Amygdala (tissue), 56 donors: ENCODE measurements at places on chromosomes 6 and 20.

DNA sequence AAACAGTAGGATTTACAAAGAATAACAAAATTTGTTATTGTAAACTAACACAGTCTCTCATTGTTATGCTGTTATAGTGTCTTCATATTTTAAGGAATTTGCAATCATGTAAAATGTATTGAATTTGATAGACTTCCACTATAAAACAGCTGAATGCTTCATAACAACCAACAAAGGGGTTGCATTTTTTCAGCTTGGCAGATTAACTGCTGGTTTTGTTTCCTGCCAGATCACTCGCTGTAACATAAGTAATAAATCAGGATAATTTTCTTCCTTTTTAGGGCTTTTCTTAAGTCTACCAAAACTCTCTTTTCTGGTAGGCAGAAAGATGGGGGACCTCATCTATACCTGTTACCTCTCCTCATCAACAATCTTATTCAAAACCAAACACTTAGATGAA lies 169.8 kb downstream of the SAMD5 start:
- no peak for DNase-seq

GRCh38 chr20:36591854-36592641 lies 13.5 kb upstream of the RAB5IF start:
- DNase-seq = no peak

DNA sequence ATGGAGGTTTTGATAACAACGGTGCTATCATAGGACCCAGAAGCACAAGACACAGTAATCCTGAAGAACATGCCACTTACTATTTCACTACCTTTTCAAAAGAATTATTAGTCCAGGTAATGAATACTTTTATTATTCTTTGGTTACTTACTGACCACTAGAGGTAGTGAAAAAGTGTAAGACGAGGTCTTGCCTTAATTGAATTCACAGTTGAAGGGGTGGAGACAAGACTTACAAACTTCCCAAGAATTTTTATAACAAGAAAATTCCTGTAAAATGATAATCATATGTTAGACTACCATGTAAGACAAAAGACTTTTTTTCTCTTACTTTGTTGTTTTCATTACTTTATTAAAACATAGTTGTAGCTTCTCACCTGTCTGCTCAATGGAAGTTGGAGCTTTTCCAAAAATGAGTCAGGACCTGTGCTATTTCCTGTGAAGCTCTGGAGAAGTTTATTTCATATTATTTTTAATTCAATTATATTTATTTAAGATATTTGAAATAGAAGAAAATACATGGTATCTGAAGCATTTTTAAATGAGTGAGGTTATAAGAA lies 52.4 kb downstream of the DOP1A start:
- DNase-seq = no peak

GRCh38 chr6:53664623-53665022 lies 933 bp downstream of the KLHL31 start:
- no peak for DNase-seq

GRCh38 chr6:7617801-7618764 lies 28.1 kb downstream of the SNRNP48 start:
- DNase-seq = no peak

GRCh38 chr6:36682328-36683144 lies 4.0 kb downstream of the CDKN1A start:
- no peak for DNase-seq

- no peak for DNase-seq
Observed at GRCh38 chr6:133040803-133041419, 200.2 kb upstream of the EYA4 start.

DNA sequence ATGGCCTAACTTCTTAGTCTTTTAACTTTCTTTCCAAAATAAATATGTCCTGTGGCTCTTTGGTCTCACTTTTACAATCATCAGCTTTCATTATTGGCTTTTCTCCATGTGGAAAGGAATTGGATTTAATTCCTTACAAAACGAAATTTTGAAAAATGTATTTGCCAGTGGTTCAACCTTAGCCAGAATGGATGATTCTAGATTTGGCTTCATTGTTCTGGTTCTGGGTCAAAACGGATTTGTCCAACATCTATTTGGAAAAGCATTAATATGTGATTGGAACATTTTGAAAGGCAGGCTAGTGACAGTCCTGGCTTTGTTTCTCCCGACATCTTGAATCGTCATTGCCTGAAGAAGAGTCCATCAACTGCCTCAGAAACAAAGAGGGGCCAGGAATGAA lies 59.2 kb downstream of the TENT5A start:
- DNase-seq = no peak

- DNase-seq = no peak
Observed at GRCh38 chr6:169172456-169172855, 81.2 kb downstream of the THBS2 start.

DNA sequence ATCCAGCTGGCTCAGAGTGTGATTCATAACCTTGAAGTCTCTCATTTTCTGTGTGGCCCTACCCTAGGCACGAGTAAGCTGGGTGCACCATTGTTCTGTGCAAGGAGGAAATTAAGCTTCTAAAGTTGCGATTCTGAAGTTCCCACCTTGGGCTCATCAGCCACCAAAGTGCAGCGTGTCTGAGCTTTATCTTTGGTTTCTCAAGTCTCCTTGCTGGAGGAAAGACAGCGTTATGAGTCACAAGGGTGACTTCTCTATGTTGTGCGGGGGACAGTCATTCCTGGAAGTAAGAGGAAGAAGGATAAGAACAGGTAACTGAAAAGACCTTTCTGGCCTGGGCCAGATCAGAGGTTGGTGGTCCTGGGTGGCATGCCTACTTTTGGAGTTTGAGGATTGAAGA lies 16.8 kb downstream of the MRAP2 start:
- no peak for DNase-seq

DNA sequence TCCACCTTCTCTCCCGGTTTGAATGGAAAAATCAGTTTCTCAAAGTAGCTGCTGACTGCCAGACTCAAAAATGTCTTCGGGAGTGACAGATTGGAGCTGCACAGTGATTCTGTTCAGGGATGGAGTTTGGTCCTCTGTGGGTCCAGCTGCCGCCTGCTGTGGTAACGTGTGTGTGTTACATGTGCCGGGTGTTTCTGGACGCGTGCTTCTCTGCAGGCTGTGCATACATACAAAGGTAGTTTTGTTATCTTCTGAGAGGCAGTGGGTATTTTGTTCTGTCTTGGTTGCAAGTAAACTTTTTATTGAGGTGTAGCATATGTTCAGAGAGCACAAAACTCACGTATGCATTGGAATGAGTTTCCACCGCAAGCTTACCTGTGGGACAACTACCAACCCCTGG lies 41.3 kb upstream of the NAA20 start:
- no peak for DNase-seq

GRCh38 chr6:53358440-53359094 lies 9.8 kb upstream of the ELOVL5 start:
- no peak for DNase-seq

- DNase-seq = no peak
Observed at GRCh38 chr6:95693108-95693507, 115.8 kb downstream of the MANEA start.

- DNase-seq = no peak
Observed at GRCh38 chr6:22366214-22366613, 69.4 kb upstream of the PRL start.

DNA sequence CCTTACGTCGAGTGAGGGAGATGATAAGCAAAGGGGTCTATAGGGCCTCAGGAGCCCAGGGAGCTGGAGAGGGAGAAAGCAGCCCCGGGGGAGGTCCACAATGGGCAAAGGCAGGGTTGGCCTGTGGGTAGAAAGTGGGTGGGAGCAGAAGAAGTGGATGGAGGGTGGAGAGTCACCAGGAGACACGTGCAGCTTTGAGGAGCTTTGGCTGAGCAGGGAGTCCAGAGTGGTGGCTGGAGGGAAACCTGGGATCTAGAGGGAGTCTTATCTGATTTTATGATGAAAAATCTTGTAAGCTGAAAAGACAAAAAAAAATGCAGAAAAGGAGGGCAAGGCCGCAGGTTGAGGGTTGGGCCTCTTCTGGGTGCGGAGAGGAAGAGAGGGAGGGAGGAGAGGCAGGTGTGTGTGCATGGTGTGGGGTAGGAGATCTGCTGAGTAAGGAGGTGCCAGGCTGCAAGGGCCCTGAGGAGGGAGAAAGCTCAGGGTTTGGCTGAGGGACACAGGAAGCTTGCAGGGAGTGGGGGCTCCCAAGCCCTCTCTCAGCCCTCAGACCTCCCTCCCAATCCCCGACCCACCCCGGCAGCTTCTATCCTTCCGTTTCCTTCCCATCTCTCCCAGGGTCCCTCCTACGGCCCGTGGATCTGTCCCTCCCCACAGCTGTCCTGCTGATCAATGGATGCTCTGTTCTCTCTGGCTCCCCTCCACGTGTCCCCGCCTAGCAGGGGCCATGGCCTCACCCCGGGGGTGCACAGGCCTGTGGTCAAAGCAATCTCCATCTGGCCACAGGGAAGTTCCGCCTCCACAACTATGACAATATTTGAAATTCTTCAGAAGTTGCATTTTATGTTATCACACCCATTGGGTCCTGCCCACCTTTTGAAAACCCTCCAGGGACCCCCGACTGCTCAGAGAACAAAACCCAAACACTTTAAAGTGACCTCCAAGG lies 17.1 kb upstream of the BPI start:
- peak; percentile 80 for DNase-seq

DNA sequence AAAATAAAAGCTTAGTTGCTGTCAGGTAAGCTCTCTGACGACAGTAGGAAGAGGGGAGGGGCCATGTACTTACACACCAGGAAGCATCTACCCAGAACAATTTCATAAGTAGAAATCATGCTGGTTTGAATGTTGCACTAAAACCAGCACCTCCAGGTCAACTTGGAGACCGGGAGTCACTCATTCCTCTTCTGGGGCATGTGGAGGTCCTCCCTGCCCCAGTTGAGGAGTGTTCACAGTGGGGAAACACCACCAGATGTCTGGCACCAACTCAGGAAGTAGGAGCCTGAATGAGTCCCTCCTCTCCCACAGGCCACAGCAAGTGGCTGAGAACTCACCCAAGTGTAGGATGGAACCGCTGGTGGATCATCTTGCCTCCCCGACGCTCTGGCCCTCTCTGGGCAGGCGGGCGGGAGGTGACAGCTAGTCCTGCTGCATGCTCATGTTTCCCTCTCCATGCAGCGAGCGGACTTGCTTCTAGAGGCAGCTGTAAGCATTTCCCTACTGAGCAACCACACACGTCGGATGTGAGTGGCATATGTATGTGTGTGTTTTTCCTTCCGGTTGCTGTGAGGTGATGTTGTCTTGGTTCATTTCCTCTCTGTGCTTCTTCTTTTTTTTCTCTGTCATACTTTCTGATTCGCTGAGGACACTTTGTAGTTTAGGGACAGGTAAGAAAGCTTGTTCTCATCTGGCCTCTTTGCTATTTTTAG lies 149.5 kb upstream of the NEDD9 start:
- no peak for DNase-seq

- no peak for DNase-seq
Observed at GRCh38 chr6:17281497-17282481, 628 bp downstream of the RBM24 start.

- no peak for DNase-seq
Observed at GRCh38 chr6:35149891-35150566, 8.9 kb upstream of the TCP11 start.

DNA sequence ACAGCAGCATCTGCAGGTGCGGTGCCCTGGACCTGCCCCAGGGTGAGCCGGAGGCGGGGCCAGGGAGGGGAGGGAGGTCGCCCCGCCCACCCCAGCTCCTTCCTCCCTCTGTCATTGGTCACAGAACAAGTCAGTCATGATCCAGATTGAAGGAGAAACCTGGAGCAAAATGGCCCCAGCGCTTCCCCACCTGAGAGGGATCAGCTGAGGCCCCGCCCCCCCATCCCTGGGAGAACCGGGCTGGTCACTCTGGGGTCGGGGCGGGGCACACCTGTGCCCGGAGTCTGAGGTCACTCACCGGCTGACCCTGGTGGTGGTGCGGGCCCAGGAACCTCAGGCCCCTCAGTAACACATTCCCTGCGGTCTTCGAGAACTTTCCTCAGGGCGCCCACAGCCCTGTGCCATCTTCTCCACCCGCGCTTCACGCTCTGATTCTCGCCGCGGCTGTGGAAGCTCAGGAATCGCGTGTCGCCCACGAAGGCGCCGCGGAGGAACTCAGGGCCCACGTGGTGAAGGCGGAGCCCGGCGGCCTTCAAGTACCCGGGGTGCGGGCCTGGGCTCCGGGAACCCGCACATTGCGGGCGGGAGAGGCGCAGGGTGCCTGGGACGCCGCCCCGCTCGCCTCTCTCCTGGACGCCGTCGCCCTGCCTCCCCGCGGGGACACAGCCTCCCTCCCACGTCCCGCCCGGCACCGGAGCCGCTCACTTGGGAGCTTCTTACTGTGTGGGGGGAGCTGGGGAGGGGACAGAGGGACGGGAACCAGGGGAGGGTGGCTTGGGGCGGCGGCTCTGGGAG lies 36.4 kb upstream of the HLA-C start:
- no peak for DNase-seq

DNA sequence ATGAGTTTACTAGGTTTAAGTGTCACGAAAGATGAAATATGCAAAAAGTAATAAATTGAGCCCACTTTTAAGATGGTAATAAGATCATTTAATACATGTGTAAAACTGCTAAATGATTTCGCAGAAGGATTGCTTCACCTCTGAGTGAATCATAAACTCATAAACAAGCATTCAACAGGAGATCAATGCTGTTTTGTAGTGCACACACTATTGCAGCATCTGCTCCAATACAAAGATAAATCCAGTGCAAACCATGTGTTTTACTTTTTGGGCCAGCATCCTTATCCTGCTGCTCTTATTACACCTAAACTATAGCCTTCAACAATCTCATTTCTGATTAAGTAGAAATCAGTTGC lies 400.1 kb downstream of the NKAIN2 start:
- DNase-seq = no peak

DNA sequence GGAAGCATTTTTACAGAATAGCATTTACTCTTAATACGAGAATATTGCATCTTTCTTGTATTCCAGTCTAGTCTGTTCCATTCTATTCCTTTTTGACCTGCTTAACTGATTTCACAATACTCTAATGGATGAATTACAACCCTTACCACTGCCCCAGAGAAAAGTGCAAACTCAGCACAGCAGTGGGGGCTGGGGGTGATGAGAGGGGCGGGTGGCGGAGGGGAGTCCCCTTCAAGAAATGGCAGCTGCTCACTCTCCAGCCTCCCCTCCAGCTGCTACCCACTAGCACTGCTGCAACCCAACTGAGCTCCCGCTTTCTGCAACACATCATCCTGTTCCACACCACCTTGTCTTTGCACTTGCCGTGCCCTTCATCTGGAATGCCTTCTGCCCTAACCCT lies 30.1 kb downstream of the PIM1 start:
- DNase-seq = no peak

DNA sequence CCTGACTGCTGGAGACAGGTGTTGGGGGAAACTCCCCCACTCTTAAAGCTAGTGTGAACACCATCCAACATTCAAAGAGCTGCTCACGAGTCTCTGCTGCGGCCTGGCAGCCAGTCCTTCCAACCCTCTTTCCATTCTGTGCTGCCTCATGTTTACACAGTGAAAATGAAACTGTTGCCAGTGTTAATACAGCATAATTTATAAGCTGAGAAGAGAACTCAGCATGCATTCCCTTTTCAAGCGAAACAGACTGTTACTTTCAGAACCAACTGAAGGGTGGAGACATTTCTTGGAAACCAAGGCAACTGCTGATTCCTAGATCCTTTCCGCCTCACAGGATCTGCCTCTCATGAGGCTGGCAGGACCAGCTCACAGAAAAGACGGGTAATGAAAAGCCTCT lies 533.8 kb upstream of the ID4 start:
- DNase-seq = no peak
